CD4-positive, alpha-beta T cell (primary cell): ENCODE measurements at places on chromosomes 2 and 18.
A peak's percentile ranks its signal among the peaks of the same experiment; 100 is the strongest.

- DNase-seq, result no peak
Observed at GRCh38 chr2:130977461-130978050, 115.7 kb downstream of the FAM168B start.

GRCh38 chr2:122273785-122274419 is 518.5 kb downstream of the TSN start:
- DNase-seq, result no peak

GRCh38 chr2:37414470-37414949 is 70.1 kb downstream of the QPCT start:
- DNase-seq, result no peak

DNA sequence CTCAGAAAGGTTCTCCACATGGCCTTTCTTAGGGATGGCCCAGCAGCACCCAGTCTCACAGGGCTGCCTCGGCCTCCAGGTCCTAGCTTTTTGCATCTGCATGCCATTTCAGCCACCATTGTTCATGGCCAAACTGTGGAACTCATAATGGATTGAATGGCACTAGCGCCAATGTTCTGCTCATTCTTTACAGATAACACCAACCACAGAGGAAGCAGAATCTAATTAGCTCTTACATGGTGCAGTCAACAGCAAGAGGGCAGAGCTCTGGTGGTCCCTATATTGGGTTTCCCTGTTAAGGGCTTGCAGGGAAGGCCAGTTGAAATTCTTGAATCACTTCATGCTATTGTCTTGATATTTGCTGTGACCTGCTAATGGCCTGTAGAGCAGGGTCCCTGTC is 45.6 kb downstream of the ARL4C start:
- no peak for DNase-seq

DNA sequence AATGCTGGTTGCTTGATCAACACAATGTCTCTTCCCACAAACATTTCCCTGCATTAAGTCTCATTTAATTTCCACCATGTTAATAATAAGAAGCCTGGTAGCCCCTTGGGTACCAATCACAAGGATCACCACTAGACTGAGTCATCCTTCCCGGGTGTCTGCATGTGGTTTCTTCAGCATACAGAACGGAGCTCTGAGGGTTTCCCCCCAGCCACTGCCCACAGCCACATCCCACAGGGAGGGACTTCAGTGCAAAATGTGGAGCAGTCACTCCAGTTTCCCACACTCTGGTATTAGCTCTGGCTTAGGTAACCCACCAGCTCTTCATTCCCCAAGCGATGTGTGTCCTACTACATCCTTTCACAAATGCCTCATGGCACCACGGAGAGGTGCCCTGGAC is 42.7 kb upstream of the POLE4 start:
- no peak for DNase-seq

DNA sequence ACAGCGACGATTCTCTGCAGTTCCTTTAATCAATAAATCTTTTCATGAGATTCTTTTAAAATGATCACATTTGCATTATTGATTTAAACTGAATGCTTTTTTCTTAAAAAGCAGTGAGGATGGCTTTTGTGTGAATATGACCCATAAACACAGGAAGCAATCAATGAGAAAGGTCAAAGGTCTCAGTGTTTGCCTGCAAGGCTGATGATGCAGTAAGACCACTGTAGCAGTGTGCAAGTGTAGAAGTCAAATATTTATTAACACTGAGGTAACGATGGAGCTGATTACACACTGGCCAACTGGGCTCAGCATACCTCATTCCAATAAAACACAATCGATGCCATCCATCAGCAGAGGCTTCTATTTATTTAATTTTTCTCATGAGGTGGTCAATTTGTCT is 633.5 kb downstream of the DCDC2C start:
- no peak for DNase-seq

DNA sequence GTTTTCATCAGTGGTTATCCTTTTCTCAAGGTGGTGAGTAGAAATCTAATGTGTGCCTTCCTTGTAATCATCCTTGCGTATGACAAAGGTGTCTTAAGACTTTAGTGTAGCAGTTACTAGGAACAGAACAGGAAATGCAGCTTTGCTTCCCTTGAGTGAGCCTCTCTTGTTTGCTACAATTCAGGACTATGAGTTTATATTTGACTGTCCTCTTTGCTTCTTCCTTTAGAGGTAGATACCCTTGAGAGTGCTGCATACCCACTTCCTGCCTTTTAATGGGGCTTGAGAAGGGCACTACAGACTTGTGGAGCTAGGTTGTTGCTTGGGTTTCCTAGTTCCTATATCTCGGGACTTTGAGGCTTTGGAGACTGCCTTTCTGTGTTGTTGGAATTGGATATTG is 3.8 kb downstream of the KCNJ13 start:
- DNase-seq, result peak; percentile 4

DNA sequence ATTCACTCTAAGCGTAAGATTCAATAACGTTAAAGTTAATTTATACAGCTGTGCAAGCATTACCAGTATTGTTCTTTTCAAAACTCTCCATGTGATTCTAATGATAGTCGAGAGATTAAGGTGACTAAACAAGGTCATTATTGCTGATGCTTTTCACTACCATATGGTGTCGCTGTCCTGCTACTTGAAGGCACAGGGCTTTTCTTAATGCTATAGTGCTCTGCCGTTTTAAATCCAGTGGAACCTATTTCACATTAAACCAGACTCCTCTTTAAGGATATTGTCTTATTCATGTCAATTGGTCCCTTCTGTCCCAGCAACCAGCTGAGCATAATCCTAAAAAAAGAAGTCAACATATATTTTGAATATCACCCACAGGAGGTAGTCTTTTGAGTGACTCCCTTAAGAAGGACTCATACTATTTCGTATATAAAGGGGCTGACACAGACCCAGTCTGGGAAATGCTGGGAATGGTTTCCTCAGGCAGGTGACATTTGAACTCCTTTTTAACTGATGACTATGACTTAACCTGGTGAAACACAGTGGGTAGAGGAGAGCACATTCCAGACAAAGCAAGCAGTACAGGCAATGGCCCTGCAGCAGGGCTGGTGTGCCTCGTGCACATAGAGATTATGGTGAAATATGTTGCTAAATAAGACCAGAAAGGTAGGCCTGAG is 53.9 kb upstream of the CYTIP start:
- no peak for DNase-seq

DNA sequence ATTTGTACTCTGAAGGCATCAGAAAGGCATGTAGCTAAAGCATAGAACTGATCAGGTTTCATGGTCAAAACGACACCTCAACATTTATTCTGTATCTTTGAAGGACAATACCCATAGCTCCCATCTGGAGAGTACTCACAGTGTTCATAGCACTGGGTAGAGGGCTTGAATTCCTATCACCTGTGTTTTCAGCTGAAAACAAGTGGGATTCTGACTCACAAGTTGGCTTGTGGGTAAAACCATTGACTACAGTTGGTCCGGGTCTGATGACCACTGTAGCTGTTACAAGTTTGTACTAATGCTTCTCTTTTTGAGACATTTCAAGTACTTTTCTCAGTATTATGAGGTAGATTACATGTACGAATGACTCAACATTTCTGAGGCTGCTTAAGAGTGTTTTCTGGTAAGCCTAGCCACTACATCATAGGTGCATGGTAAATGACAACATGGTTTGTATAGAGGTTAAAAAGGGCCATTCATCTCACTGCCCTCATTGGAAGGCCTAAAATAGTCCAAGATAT is 68.6 kb upstream of the PELI1 start:
- DNase-seq, result no peak

DNA sequence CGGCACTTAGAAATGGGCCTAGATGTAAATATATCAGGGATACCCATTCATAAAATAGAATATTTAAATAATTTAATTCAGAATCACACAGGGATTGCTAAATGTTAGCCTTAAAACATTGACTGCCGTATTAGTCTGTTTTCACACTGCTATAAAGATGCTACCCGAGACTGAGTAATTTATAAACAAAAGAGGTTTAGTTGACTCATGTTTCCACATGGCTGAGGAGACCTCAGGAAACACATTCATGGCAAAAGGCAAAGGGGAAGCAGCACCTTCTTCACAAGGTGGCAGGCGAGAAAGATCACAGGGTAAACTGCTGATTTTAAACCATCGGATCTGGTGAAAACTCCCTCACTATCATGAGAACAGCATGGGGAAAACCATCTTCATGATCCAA is 223.6 kb upstream of the GULP1 start:
- DNase-seq, result no peak

- DNase-seq, result no peak
Observed at GRCh38 chr2:219446101-219446504, 11.5 kb downstream of the SPEG start.

DNA sequence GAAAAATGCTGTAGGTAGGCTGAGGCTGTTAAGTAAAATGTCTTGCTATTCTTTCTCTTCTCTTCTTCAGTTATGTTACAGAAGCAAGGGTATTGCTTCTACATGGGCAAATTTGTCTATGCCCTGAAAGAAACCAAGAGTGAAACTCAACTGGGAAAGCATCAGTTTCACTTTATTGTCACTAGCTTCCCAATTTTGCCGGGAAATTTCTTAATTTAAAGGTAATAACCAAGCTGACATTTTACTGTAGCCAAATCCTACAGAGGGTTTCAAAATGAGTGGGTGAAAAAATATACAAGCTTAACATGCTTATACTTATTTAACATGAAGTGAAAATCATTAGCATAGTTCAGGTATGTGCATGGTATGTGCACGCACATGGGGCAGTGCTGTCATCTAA is 3.2 kb downstream of the TANK start:
- no peak for DNase-seq

DNA sequence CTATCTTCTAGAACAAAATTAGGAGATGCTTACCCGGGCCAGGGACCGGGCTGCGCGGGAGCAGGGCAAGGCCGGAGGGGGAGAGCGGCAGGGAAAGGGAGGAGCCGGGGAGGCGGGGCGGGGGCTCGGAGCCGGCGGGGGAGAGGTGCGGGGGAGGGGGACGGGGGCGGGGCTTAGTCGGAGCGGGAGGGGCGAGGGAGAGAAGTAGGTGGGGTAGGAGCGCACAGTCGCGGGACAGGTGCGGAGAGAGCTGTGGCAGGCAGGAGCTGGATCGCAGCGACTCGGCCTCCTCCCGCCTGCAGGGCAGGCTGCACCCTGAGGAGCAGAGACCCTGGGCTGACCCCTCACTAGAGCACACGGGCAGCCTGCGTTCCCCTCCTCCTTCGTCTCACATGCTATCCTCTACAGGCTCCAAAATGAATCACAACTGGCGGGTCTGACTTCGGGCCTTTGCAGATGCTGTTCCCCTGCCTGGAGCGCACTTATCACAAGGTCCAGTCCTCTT is 290.3 kb downstream of the CELF4 start:
- DNase-seq, result no peak

DNA sequence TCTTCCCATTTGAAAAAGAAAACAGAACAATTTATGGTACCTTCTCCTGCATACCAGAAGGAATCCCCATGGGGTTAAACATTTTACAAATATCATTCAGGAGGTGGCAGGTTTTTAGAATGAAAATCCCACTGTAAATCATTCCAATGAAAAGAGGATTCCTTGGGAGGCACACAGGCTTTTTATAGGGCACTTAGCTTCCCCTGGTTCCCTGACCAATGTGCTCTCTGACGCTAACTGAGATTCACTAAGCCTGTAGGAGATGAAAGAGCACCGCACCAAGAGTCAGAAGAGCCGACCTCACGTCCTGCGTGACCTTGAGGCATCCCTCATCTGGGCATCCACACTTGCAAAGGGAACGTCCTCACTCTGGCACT is 82.5 kb downstream of the CMPK2 start:
- no peak for DNase-seq

GRCh38 chr2:120343100-120343432 is 2.9 kb upstream of the INHBB start:
- no peak for DNase-seq

- DNase-seq, result no peak
Observed at GRCh38 chr2:221569871-221570270, 2.2 kb downstream of the EPHA4 start.

- DNase-seq, result no peak
Observed at GRCh38 chr2:88058191-88058590, 2.6 kb upstream of the KRCC1 start.

- DNase-seq, result no peak
Observed at GRCh38 chr2:65660340-65660739, 227.9 kb upstream of the SPRED2 start.

DNA sequence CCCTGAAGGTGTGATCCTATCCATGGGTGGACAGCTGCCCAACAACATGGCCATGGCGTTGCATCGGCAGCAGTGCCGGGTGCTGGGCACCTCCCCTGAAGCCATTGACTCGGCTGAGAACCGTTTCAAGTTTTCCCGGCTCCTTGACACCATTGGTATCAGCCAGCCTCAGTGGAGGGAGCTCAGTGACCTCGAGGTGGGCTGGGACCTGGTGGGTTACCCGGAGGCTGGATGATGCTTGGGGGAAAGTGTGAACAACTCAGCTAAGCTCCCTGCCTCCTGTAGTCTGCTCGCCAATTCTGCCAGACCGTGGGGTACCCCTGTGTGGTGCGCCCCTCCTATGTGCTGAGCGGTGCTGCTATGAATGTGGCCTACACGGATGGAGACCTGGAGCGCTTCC is 16.2 kb downstream of the CAD start:
- DNase-seq, result no peak
